ENCODE measurements at places on chromosomes 12 and 14.

DNA sequence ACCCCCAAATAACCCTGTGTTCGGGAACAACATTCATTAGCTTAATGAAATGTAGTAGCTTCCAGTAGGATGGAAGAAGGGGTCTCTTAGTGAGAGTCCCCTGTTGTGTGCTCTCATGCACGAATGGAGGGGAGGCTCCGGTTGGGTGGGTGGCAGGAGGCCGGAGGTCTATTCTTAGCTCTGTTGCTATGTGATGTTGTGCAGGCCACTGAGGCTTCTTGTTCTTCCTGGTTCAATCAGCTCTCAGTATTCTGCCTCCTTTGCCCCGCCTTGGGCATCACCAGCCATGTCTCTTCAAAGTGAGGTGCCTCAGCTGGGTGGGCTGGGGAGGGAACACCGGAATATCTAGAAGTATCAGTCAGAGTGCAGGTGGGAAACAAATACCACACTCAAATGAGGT lies 50.8 kb downstream of the KCNA1 start:
- no peak for DNase-seq

DNA sequence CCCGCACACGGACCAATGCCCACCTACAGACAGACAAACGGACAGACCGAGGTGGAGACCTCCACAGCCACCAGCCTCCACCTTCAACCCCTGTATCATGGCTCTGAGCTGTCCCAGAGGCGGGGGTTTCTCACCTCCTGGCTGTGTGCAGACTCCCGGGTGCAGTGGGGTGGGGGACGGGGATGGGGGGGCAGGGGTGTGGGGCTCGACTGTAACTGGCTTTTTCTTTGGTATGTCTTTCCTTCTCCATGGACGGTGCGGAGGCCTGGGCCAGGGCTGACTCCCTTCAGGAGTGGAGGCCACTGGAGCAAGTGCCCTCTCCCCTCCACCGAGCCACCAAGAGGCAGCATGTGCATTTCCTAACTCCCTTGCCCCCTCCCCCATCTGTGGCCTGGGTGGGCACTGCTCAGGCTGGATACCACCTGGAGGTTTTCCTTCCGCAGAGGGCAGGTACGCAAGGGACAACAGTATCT lies 122.6 kb downstream of the ESRRB start:
- no peak for DNase-seq

DNA sequence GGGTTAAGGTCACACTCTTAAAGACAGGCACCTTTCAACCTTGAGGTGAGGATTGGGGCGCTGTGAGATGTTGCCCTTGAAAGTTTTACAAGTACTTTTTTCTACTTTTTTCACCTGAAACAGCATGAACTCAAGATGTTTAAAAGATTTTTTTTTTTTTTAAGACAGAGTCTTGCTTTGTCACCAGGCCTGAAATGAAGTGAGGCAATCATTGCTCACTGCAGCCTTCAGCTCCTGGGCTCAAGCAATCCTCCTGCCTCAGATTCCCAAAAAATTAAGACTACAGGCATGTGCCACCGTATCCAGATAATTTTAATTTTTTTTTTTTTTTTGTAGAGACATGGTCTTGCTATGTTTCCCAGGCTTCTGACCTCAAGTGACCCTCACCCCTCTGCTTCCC lies 243.9 kb downstream of the DIO2 start:
- DNase-seq = no peak

- no peak for DNase-seq
Measured at GRCh38 chr14:103533137-103533998, 4.4 kb downstream of the TRMT61A start.

GRCh38 chr12:28909291-28909690 lies 239.8 kb upstream of the FAR2 start:
- DNase-seq = no peak
